ENCODE measurements at places on chromosomes 1 and 21.

- DNase-seq, result no peak
These were observed 35.5 kb downstream of the CAPN2 start for GRCh38 chr1:223747838-223748335.

- DNase-seq, result no peak
These were observed 89.9 kb upstream of the KAZN start for GRCh38 chr1:14508613-14509012.

DNA sequence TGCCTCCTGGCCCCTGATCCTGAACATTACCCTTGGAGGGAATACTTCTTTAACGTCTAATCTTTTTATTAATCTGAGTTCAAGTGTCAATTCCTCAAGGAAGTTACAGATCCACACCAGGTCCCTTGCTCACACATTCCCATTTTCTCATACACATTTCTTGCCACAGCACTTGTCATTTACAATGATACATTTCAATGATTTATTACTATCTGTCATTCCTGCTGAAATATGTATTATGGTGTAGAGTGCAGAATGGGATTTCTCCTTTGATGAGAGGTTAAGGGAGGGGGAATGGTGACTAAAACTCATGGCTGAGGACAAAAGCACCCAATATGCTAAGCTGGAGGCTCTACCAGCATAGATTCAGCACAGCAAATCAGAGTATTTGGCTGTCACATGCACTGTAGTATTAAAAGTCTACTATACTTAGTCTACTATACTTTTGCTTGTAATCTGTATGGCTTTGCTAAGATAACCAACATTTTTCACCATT lies 982.5 kb downstream of the TTLL7 start:
- no peak for DNase-seq

DNA sequence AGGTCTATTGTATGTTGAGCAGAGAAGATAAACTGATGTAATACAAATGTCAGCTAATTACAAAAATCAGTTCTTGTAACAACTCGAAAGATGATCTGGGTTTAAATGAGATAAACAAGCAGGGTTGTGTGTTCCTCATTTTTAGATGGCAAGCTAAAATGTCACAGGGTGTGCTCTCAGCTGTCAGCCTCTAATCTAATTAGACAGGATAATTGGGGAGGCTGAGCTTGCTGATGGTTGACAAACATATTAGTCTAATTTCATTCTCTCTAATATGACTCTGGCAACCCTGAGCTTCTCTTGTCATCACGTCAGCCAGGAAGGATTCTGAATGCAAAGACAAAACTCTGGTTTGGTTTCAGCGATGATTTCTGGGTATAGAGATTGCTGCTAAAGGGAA lies 335.3 kb upstream of the KAZN start:
- no peak for DNase-seq

- DNase-seq, result no peak
These were observed 3.5 kb downstream of the ITPKB start for GRCh38 chr1:226735576-226735975.

- no peak for DNase-seq
These were observed 38.8 kb upstream of the RGS8 start for GRCh38 chr1:182723200-182723599.

GRCh38 chr1:53214376-53214940 lies 6.0 kb downstream of the CZIB start:
- no peak for DNase-seq

DNA sequence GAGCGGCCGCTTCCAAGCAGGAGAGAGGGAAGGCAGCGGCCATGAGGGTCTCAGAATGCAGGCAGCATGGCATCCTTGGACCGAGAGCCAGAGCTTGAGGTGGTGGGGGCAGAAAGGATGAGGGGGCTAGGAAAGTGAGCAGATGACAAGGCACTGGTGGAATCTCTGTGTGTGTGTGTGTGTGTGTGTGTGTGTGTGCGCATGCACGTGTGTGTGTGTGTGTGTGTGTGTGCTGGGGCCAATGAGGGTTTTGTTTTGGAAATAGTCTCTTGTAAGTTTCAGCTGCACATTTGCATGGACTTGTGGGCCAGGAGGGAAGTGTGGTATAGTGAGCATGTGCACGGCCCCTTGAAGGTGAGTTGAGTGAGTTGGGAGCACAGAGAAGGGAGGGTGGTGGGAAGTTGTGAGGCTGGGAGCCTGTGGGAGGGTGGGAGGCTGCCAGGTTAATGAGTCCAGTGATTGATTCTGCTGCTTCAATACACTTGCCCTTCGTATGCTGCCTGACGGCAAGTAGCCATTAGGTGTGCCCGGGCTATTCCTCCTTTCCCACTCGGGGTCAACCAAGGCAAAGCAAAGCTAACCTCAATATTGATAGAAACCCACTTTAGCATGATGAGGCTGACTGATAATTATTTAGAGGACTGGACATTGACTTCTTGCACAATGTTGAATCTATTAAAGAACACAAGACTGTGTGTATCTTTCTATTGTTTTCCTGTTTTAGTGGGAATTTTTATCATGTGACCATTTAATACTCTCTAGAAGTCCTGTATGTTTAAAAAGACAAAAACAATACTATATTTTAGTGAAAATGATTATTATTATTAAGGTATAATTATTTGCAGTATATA lies 80.3 kb downstream of the PROX1 start:
- DNase-seq, result no peak
